ENCODE measurements at places on chromosomes 5 and 9.
A peak's percentile ranks its signal among the peaks of the same experiment; 100 is the strongest.

DNA sequence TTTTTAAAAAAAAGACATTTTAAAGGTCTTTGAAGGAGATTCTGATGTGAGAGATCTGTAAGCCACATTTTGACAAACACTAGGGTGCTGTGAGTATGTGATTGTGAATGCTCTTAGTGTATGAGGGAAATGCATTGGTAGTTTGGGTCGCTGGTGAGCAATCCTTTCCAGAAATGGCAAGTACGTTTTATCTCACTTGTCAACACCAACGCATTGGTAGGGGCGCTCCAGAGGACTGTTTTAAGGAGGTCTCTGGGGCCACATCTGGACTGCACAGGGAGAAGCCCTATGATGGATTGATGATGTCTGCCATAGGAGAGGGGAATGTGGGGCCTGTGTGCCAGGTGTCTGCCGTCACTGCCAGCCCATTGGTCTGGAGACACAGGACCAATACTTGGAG, 522.6 kb downstream of the BNC2 start:
- DNase-seq: no peak

GRCh38 chr5:107764976-107765804, 94.5 kb upstream of the EFNA5 start:
- DNase-seq: no peak

GRCh38 chr9:8401961-8402705, 602.6 kb upstream of the DMAC1 start:
- DNase-seq: no peak

DNA sequence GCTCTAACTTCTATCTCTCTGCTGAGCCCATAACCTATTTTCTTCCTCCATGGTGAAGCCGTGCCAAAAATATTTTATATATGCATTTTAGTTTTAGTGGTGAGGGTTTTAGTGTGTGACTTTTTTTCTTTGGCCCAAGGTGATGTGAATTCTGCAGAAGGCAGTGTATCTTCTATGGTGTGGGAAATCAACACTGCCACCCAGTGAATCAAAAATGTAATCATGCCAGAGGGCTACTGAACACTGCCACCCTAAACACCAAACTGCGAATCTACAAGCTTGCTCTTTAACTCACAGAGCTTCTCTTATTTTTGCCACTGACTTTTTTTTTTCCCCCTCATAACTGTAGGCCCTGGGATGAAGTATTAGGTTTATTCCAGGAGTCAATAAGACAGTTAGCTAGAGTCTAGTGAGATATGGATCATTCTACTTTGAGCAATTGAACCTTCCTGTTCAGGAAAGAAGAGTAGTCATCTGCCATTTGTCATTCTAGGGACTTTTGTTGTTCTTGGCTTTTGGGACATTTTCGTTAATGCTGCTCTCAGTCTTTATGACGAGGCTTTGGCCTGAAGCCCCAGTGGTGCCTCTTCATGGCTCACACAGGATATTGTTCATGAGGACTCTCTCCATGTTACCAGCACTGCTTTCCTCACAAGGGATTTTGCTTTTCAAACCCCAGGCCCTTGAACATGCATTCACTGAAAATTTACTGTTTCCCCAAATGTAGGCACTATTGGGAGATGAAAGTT, 53.1 kb downstream of the C7 start:
- no peak for DNase-seq

DNA sequence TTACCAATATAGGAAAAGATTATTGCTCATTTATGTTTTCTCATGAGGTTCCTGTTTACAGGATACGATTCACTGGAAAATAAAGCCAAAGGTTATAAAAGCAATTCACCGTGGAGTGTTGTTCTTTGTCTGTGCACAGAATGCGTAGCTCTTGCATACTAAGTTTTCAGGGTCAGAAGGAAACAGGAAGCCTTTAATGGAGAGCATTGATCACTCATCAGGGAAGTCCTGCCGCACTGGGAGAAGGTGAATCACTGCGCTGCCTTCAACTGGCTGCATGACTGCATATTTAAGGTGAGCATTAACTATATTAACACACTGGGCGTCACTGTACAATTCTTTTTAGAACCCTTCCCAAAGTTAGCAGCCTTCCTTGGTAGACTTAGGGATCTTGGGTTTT, 74.1 kb upstream of the SYK start:
- no peak for DNase-seq

GRCh38 chr9:113720495-113720894, 155.6 kb upstream of the ZNF618 start:
- no peak for DNase-seq

- peak; percentile 84 for DNase-seq
Observed at GRCh38 chr9:107488375-107489143, 1.0 kb downstream of the KLF4 start.

GRCh38 chr9:109681301-109681700, 98.7 kb upstream of the PALM2AKAP2 start:
- DNase-seq: no peak

- peak; percentile 84 for DNase-seq
Observed at GRCh38 chr5:93594591-93595419, 11.8 kb downstream of the NR2F1 start.

- DNase-seq: peak; percentile 20
Observed at GRCh38 chr5:83199126-83199525, 121.8 kb downstream of the XRCC4 start.

- DNase-seq: peak; percentile 53
Observed at GRCh38 chr5:141040771-141041426, 10.3 kb upstream of the PCDHB1 start.

GRCh38 chr9:134071149-134071548, 3.3 kb upstream of the BRD3 start:
- no peak for DNase-seq

DNA sequence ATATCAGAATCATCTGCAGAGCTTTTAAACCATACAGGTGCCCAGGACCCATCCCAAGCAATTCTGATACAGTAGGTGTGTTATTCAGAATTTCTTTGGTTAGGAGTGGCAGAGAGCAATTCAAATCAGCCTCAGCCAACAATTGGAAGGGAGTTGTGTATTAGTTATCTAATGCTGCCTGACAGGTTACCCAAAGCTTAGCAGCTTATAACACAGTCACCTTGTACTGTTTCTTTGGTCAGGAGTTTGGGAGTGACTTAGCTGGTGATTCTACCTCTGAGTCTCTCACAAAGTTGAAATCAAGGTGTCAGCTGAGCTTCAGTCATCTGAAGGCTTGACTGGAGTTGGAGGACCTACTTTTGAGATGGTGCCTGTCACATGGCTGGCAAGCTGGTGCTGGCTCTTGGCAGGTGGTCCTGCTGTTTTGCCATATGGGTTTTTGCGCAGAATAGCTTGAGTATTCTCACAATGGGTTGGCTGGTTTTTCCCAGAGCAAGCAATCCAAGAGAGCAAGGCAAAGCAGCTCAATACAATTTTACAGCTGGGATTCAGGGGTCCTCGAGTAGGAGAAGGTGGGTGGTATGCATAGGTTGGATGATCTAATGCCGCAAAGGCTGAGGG, 18.7 kb upstream of the CARNMT1 start:
- DNase-seq: no peak

GRCh38 chr5:117461403-117461802, 886.8 kb upstream of the SEMA6A start:
- DNase-seq: no peak

- no peak for DNase-seq
Observed at GRCh38 chr5:132471944-132472343, 18.6 kb downstream of the IRF1 start.

GRCh38 chr5:164053123-164053522, 547.7 kb downstream of the MAT2B start:
- no peak for DNase-seq

GRCh38 chr5:136210259-136210658, 17.3 kb upstream of the SMIM32 start:
- no peak for DNase-seq

DNA sequence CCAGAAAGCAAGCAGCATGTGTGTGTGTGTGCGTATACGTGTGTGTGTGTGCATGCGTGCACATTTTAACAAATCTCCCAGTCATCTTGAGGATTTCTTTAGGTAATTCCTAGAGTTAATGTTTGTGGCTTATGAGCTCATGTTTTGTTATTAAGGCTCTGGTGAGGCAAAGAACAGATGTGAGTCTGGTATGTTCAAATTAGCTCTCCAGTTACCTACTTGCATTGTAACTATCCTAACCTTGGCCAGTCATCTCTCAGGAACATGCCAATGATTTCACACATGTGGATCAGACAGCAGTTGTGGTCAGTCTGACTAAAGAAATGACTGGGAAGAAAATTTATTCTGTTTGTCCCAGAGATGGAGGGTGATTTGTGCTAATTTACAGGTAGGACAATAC, 163.1 kb downstream of the IZUMO3 start:
- DNase-seq: no peak

DNA sequence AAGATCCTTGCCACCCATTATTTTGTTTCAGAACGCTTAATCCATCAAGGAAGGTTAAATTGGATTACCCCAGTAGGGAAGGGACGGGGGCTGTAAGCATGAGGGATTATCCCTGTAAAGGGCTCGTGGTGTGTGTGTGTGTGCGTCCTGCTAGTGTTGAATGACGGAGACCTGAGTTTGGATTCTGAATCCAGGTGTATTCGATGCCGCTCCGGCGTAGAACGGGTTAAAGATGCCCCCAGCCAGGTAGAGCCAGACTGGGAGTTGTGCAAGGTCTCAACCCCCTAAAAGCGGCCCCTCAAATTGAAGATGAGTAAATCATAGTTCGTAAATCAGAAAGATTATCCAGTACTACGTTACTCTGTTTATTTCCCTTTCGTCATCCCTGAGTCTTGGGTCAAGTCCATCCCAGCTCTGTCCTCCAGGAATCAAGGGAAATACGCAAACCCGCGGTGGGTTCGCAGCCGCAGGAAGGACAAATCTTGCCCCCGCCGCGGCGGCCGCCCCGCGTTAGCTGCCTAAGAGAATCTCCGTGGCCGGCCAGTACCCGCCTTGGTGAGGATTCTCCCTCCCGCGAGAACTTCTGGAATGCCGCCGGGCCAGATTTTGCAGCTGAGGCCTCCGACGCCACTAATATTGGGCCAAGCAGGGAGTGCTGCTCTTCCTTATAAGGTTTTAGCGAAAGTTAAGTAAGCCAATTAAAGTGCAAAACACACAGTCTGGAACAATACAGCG, 586 bp upstream of the MTAP start:
- DNase-seq: peak; percentile 85

- DNase-seq: peak; percentile 91
Observed at GRCh38 chr5:142770650-142771609, 753 bp downstream of the ARHGAP26 start.

DNA sequence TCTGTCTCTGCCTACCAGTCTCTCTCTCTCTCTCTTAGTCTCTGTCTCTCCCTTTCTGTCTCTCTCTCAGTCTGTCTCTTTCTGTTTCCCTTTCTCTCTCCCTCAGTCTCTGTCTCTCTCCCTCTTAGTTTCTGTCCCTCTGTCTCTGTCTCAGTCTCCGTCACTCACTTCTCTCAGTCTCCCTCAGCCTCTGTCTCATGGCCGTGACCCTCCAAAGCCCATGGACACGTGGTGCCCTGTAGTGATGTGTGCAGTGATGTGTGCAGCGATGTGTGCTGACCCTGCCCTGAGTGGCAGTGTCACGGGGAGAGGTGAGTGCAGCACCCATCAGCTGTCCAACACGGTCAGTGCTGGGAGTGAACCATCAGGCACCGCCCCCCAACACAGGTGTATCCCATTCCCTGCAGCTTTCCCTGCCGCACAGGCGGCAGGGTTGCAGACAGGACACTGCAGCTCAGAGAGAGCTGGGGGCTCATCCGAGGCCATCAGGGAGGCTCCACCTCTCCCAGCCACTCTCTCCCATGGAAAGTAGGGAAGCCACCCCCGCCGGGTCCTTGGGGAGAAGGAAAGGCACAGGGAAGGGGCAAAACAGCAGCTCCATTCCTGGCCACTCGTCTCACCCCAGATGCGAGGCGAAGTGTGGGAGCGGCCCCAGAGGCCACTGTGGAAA, 794 bp upstream of the LRRC14B start:
- DNase-seq: peak; percentile 52

- DNase-seq: no peak
Observed at GRCh38 chr9:19551124-19551929, 142.5 kb downstream of the ACER2 start.

DNA sequence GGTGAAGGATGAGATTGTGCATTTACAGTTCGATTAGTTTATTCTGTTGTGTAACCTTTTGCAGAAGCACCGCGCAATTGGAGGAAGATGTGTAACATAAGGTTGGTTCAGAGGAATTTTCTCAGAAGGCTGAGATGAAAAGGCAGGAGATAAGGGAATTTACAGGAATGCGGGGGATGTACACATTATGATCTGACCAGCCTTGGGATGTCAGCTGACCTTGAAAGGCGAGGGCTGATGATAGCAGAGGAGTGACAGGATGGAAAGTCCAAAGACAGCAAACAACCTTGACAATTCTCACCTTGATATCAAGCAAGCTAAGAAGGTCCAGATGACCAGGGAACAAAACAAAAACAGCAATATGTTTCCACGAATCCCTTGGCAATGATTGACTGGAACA, 88.8 kb downstream of the OTULIN start:
- DNase-seq: no peak

DNA sequence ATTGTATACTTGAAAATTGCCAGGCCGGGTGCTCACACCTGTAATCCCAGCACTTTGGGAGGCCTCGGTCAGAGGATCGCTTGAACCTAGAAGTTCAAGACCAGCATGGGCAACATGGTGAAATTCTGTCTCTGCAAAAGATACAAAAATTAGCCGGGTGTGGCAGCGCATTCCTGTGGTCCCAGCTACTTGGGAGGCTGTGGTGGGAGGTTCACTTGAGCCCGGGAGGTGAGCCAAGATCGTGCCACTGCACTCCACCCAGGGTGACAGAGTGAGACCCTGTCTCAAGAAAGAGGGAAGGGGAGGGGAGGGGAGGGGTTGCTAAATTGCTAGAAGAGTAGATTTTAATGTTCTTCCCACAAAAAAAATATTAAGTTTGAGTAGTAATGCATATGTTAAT, 53.2 kb downstream of the FNBP1 start:
- DNase-seq: no peak

DNA sequence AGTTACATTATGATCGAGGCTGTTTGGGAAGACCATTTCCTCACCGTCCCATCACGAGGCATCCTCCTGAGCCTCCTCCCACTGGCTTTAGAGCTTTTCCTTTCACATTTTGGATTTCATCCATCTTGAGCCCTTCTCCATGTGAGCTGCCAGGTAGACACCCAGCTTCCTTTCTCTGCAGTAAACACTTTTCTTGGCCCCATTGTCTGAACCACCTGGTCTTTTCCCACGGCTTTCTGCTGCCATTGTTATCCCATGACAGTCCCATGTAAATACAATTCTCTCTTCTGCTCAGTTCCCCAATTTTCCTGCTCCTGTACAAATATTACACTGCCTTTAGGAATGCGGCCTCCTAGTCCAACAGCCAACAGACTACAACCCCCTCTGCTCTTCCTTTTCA, 24.1 kb downstream of the UBE2QL1 start:
- no peak for DNase-seq

- DNase-seq: no peak
Observed at GRCh38 chr5:14676320-14676719, 11.8 kb downstream of the OTULIN start.

DNA sequence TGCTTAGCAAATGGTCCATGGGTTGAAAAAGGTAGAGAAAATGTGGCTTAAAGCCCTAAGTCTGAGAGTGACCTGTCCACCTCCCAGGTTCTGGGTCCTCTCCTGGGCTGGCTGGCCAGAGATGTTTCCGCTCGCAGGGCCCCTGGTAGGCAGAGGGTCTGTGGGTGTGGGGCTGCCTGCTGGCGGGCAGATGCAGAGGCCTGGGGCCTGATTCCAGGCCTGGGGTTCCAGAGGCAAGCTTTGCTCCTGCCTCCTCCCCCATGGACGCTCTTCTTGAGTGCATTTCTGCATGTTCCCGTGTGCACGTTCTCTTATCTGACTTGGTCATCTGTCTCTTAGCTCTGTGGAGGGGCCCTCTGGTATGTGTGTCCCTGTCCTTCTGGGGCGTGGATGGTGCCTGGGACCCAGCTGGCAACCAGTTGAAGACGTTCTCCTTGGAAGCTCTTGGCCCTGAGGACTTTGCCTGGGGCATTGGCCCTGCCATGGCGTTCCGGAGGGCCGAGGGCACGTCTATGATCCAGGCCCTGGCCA, 3.8 kb downstream of the MIGA2 start:
- DNase-seq: no peak

Data from right kidney (tissue), 9 donors.